ENCODE measurements at places on chromosomes 7 and 10. TPM values are rescaled to one million over a fixed set of nuclear protein-coding genes. Genes with fewer than 3 reads are reported as not detected.

GRCh38 chr10:34507217-34507616, 307.9 kb downstream of the PARD3 start:
- DNase-seq, result no peak

DNA sequence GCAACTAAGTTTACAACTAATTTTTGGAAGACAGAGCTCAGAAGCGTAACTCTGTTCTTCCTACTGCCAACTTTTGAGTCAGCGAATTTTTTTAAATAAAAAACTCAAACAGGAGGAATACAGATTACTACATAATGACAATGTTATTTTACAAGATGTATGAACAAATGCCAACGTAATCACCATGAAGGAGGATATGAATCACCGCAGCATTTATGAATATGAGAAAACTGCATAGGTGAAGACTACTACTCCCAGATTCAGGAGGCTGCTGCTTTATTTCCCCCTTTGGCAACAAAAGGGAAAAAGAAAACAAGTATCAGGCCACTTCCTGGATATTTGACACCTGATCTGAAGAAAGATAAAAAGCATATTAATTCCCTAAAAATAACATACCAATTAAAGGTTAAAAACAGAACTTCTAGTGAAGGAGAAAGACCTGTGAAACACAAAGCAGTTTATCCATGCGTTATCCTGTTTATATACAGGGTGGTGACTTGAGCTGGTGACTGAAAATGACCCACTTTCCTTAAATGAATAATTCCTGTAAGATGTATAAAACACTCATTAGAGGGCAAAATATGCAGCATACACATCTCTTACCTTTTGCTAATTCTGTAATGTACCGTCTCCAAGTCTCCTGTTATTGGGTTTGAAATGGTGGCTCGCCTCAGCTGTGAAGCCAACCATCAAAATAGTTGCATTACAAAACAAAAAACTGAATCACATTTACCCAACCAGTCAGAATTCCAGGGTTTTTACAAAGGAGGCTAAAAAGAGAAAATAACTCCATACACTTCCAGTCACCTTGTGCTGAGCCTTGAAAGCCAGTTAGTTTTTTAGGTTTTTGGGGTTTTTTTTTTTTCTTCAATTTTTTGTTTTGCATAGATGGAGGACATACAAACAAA, 52.0 kb downstream of the P4HA1 start:
- DNase-seq, result no peak

- no peak for DNase-seq
Measured at GRCh38 chr7:81549484-81550016, 220.3 kb downstream of the HGF start.

DNA sequence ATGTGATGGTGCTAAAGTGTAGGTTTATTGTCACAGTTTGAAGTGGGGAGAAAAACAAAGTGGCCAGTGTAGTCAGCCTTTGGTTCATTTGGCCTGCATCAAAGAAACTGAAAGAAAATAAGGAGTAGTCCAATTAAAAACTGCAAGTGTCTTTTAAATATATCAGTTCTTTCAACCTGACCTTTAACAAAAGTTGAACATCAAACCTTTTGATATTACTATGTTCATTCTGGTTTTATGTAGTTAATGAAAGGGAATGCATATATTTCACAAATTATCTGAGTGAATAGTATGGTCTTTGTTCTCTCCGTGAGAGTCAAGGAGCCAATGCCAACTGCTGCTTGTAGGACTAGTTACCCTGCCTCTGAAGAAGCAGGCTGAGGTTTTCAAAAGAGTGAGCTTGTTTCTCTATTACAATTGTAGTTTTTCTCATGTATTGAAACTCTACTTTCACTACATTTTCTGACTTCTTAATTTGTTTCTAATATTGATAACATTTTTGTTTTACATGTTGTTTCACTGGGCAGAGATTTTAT, 1160.8 kb upstream of the LRRTM3 start:
- DNase-seq, result no peak

DNA sequence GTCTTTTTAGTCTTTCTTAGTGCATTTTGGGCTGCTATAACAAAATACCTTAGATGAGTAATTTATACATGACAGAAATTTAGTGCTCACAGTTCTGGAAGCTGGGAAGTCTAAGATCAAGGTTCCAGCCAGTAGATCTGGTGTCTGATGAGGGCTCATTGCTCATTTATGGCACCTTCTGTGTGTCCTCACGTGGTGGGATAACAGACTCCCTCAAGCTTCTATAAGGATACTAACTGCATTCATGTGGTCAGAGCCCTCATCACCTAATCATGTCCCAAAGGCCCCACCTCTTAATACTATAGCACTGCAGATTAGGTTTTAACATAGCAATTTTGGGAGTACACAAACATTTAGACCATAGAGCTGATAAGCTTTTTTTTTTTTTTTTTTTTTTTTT, 80.4 kb downstream of the ZNRF2 start:
- no peak for DNase-seq

DNA sequence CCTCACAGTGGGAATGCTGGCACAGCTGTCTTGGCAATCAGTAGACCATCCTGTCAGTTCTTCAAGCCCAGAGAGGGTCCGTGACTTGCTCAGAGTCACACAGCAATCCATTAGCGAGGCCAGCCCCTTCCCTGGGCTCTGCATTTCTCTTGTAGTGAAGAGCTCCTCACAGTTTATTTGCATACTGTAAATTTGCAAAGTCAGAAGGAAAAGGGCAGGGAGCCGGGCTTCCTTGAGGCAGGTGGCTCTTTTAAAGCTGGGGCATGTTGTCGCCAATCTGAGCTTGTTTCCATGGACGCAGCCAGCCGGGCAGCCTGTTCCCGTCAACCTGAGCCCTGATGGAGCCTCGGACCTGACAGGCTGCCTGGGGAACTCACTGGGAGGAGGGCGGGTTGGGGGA, 123.4 kb downstream of the CUX1 start:
- DNase-seq, result no peak

- no peak for DNase-seq
Measured at GRCh38 chr10:108180878-108181277, 1016.4 kb upstream of the SORCS1 start.

GRCh38 chr7:43639858-43640491, 57.1 kb downstream of the STK17A start:
- no peak for DNase-seq

DNA sequence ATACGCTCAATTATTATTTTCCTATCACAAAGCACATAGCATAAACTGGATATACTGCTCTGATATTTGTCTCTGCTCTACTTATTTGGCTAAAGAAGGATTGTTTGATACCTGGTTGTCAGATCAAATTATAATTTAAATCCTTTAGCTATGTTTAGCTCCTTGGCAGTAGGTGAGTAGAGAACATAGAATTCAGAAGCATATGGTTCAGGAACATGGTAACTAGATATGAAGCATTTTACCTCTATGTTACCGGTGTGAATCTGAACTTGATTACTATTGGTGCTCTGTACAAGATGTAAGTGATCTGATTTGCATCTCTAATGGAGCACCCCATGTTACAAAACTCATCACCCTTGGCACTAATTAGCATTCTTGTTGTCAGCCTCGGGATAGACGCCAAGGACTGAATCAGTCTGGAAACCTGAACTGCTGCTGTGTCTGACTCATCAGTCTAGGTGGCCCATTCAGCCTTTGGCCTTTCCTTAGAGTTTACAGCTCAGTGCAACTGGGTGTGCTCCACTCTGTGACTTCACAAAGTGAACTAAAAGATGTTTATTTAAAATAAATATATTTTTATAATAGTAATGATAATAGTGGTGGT, 12.3 kb upstream of the MYPN start:
- no peak for DNase-seq

GRCh38 chr10:36171953-36172940, 530.2 kb upstream of the FZD8 start:
- DNase-seq, result no peak

- no peak for DNase-seq
Measured at GRCh38 chr10:98349508-98349922, 65.5 kb downstream of the PYROXD2 start.

- DNase-seq, result no peak
Measured at GRCh38 chr7:135355377-135356048, 121.9 kb downstream of the STRA8 start.

GRCh38 chr7:31890198-31890597, 180.0 kb downstream of the PDE1C start:
- DNase-seq, result no peak

DNA sequence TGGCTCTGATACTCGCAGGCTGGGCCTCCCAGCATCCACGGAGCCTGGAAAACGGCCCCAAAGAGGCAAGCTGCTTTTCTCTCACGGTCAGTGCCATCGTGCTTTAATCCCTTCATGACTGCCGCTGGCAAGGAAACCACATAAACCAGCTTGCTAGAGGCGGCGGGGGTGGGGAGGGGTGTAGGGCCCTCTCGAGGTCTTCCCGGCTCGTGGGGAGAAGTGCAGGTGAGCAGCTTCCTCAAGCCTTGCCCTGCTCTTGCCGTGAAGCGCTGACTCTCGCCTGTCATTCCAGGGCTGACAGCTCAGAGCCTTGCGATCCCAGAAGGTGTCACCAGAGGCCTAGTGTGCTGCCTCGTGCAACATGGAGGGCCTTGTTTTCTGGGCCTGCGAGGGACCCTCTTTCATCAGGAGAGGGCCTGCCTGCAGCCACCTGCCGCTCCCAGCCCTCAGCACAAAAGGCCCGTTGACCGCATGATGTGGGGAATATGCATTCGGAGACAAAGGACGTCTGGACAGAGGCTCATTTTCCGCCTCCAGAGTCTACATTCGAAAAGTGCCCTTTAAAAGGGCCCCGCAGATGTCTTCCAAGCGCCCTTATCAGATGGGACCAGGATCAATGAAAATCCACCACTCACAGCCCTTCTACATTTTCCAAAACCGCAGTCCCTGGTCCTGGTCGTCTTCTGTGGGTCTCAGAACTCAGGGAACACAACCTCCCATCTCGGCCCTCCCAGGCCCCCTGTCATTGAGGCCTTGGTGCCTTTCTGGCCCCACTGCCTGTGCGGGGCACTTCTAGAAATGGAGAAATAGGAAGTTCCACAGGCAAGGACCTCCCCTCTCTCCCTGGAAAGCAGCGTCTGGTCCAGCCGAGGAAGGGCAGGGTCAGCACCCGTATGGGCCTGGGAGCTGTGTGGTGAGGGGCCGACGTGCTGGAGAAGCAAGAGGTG, 58.7 kb downstream of the ZRANB1 start:
- no peak for DNase-seq

DNA sequence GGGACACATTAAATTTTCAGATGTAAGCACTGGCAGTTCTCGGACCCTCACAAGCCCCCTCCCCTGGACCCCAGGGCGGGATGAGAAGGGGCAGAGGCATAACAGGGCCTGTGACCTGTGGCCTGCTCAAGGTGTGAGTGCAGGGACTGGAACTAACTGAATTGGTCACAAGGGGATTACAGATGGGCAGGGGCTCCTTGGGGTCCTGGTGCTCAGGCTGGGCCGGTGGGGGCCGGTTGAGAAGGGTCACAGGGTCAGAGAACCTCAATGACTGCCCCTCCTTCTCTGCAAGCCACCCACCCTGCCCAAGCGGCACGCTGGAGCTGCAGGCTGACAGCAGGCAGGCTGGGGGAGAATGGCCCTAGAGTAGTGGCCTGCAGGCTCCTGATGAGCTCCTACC, 80.8 kb upstream of the PCBD1 start:
- DNase-seq, result no peak

DNA sequence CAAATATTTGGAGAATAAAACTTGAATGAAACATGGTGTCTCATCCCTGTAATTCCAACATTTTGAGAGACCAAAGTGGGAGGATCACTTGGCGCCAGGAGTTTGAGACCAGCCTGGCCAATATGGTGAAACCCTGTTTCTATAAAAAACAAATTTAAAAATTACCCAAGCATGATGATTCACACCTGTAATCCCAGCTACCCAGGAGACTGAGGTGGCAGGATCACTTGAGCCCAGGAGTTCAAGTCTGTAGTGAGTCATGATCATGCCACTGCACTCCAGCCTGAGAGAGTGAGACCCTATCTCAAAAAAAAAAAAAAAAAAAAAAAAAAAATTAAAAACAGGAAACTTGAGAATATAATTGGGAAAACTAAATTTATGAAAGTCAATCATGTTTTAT, 481.1 kb downstream of the SEMA3D start:
- no peak for DNase-seq

GRCh38 chr7:85713171-85713570, 526.3 kb upstream of the SEMA3D start:
- no peak for DNase-seq

- DNase-seq, result no peak
Measured at GRCh38 chr7:85714043-85714578, 527.3 kb upstream of the SEMA3D start.

DNA sequence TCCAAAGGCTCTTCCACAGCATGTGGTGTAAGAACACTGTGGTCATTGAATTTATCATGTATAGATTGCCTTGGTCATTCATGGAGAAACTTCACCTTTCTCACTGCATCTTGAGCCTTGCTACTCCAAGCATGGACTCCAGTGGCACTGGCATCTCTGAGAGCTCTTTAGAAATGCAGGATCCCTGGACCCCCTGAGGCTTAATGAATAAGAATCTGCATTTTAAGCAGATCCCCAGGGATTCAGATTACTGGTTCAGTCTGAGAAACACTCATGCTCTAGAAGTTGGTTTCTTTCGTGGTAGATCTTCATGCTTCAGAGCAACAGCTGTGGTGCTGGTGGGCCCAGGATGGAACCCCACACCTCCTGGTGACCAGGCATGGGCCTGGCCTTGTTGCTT, 63.2 kb downstream of the CFAP58 start:
- no peak for DNase-seq

DNA sequence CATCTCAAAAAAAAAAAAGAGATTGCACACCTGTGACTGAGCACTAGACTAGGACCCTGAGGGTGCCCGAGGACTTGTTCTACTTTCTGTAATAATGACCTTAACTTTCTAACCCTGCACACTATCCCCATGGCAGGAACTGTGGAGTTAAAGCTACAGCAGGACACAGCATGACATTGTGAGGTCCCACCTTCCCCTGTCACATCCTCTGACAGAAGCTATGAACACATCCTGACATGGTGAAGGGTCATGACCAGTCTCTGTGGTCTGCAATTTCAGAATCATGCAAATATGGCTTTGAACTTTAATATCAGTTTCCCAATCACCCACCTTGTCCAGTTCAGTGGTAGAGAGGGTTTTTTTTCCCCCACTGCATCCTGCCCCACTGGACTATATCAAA, 18.5 kb upstream of the SAR1A start:
- DNase-seq, result no peak

DNA sequence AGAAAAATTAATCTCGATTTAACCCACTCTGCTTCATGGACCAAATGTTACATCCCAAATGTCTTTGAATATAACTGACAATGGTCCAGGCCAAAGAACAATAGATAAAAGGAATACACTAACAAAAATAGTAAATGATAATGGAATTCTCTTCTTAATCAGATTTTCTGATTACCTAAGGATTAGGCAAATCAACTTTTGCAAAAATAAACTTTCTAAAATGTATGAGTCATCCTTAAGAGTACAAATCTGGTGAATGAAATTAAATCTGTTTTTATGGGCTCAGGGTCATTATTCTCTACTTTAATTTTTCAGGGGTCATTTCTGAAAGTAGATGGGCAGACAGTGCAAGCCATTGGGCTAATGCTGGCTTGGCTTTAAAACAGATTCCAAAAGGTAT, 102.1 kb upstream of the FAM13C start:
- no peak for DNase-seq

CDHR3 gene
- total RNA-seq, result 3.6 TPM

NPSR1 gene
- not detected for total RNA-seq

HOGA1 gene
- 15.6 TPM for total RNA-seq

BET1 gene
- 14.2 TPM for total RNA-seq

C10orf62 gene
- total RNA-seq, result 0.97 TPM

MSS51 gene
- 3.5 TPM for total RNA-seq

ABCB8 gene
- 24.5 TPM for total RNA-seq

FAM237B gene
- not detected for total RNA-seq

TMEM236 gene
- 0.51 TPM for total RNA-seq

FAM20C gene
- 26.1 TPM for total RNA-seq

GJD4 gene
- total RNA-seq, result not detected

Measured in Right ventricle myocardium inferior (tissue), 1 donor.